ENCODE measurements at places on chromosomes 13 and 19.

- no peak for DNase-seq
These were observed 31.2 kb upstream of the RCBTB2 start for GRCh38 chr13:48564056-48564455.

DNA sequence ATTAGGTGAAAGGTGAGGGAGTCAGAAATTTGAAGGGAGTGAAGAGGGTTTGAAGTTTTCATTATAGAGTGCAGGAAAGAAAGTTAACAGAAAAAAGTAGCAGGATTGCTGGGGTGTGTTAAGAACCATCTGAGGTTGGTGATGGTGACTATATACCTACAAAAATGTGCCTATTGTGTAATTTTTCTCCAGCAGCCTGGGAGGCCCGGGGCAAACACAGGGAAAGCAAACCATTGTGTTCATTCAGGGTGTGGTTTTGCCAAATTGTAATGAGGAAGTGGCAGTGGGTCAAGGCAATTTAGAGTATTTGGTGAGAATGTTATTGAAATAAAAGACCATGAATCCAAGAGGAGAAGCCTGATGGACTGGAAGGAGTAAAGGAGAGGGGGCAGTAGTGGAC is 8.2 kb upstream of the SUCLA2 start:
- no peak for DNase-seq

DNA sequence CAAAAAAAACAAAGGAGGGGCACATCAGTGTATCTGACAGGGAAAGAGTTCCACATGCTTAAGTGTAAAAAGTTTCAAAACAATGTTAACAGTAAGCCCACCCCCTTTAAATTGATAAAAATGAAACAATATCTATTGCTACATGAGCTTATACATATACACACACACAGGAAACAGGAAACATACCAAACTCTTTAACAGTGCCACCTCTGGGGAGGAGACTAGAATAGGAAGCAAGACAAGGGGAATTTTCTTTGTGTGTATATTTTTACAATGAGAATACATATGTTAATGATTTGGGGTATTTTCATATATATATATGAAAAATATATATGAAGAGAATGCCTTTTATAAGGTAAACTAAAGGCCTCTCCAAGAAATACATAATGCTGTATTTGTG is 44.7 kb downstream of the TPT1 start:
- DNase-seq: no peak

- no peak for DNase-seq
These were observed 39.4 kb downstream of the UNC13A start for GRCh38 chr19:17648786-17649185.

- DNase-seq: no peak
These were observed 1.2 kb downstream of the AP3D1 start for GRCh38 chr19:2149980-2150793.

DNA sequence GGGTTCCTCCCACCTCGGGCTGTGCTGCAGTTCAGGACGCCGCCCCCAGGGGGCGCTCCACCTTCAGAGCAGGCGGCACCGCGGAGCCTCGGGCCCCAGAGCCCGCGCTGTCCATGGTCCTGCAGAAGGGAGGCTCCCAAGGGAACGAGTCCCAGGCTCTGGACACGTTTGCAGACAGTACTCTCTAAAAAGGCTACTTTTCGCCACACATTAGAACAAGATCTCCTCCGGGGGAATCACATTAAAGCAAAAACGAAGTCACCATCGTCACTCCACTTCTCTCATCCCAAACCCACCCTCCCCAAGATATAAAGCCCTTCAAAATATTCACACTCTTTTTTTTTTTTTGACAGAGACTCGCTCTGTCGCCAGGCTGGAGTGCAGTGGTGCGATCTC is 4.6 kb upstream of the SIGLEC10 start:
- DNase-seq: peak; percentile 79

- DNase-seq: no peak
These were observed 232.5 kb upstream of the SERP2 start for GRCh38 chr13:44140888-44141724.

DNA sequence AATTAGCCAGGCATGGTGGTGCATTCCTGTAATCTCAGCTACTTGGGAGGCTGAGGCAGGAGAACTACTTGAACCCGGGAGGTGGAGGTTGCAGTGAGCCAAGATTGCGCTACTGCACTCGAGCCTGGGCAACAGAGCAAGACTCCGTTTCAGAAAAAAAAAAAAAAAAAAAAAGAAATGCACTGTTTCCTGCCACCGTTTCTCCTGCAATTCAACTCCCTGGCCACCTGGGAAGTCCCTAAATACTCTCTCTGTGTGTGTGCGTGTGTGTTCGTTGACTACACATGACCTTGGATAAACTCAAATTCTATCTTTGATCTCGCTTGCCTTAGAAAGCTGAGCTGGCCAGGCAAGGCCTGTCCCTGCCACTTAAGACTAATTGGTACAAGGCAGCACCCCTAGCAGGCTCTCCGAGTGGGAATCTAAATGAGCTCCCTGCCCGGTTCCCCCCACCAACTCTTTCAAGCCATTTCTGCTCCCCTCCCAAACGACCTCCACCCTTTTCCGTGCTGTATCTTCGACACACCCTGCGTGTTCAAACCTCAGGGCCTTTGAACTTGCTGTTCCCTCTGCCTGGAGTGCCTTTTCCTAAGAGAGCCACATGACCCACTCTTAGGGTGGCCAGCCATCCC is 5.2 kb upstream of the BCAT2 start:
- DNase-seq: no peak

GRCh38 chr19:29402563-29402962 is 123.2 kb upstream of the VSTM2B start:
- no peak for DNase-seq

DNA sequence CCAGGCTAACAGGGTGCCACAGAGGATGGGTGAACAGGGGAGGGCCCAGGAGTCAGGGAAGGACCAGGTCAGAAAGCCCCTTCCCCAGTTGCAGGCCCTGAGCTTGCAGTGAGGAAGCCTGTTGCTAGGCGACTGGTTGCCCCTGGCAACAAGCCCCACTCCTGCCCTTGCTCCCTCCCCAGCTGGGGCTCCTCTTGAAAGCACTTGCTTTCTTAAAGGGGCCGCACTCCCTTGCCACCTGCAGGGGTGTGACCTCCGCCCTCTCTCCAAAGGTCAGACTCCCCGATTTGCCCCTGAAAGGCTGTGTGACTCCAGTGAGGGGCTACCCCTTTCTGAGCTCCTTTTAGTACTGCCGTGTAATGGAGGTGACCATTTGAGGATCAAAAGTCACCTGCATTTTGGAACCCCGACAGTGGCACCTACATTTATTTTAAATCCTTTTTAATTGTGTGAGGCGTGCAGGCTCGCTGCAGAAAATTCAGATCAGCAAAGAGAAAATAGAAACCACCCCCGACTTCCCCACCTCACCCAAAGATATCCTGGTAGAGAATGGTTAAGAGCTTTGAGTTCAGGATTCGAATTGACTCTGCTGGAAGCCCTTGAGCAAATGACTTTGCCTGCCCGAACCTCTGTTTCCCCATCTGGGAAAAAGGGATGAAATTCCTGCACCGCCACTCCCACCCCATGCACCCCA is 4.8 kb downstream of the FCHO1 start:
- no peak for DNase-seq

- peak; percentile 65 for DNase-seq
These were observed 11.9 kb downstream of the SELENOW start for GRCh38 chr19:47790398-47790814.

- no peak for DNase-seq
These were observed 7.3 kb downstream of the ADPRHL1 start for GRCh38 chr13:113445791-113446487.

GRCh38 chr13:45416516-45417128 is 1.6 kb downstream of the SLC25A30 start:
- DNase-seq: no peak

DNA sequence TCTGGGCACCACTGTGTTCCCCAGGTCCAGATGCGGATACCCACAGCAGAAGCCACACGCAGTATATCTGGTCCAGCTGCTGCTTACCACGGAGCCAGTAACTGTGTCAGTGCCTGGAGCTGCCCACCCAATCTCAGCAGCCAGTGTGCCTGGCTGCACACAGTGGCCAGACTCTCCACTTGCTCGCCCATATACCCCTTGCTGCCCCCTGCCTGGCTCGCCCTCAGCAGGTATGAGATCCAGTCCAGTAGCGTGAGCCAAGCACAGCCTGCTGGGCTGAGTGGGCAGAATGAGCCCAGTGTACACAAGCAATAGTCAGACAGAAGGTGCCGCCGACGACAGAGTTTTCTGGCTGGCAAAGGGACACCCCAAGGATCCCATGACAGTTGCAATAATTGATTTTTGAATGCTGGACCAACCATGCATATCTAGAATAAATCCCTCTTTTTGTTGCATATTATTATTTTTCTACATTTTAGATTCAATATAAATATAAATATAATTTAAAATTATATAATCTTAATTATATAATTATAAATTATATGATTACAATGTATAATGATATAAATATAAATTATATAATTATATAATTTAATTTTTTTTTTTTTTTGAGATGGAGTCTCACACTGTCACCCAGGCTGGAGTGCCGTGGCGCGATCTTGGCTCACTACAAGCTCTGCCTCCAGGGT is 918.8 kb upstream of the MIR17HG start:
- no peak for DNase-seq

DNA sequence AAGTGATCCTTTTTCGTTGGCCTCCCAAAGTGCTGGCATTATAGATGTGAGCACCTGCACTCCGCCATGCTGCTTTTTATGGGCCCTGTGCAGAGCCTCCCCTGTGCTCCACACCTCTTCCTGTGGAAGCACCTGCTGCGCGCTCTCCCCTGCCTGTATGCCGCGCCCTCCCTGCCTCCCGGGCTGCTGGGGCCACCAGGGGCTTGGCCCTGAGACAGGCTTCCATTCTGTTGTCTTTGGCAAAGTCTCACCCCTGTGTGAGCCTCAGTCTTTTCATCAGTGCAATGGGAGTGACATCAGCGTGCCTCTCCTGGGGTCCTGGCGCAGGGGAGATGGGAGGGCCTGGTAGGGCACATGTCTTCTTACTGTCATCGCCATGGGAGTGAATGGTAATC is 1.3 kb downstream of the FAM174C start:
- no peak for DNase-seq

DNA sequence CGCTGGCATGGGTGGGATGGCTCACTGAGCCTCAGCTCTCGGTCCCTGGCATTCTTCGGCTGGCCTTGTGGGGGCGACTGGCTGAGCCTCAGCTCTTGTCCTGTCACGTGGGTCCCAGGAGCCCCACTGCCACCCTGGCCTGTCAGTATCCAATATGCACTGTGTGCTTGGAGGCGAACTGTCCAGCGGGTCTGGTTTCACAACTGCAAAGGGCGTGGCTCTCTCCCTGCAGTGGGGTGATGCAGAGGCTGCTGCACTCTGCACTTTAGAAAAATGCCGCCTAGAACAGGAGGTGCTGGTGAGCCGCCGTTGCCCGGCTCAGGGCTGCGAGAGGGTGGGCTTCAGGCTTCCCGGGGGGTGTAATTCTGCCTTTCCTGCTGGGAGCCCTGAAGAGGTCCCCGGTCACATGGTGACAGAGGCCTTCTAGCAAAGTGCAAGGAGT is 17.0 kb upstream of the TMEM255B start:
- DNase-seq: no peak

- DNase-seq: no peak
These were observed 549.6 kb downstream of the FGF9 start for GRCh38 chr13:22220151-22221135.

GRCh38 chr19:14089662-14090508 is 666 bp downstream of the SAMD1 start:
- DNase-seq: peak; percentile 24

- no peak for DNase-seq
These were observed 65.5 kb upstream of the FAM216B start for GRCh38 chr13:42715909-42716308.

DNA sequence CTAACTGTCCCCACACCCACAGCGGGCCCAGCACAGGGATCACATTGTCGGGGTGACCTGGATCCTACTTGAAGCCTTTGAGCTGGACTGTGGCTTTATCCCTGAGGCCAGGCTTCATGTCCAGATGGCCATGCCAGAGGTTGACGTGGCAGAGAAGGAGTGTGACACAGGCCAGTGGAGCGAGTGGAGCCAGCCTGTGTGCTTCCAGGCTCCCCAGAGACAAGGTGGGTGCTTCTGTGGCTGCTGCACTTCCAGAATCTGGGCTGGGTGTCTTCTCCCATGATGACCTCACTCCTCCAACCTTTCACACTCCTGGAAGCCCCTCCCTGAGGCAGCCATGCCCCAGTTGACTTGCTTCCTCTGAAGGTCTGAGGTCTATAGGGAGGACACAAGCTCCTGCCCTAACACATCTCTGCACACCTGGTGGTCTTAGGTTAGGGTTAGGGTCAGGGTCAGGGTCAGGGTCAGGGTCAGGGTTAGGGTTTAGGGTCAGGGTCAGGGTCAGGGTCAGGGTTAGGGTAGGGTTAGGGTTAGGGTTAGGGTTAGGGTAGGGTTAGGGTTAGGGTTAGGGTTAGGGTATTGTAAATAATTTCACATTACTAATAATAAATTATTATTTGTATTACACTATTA is 13.1 kb upstream of the MZF1 start:
- DNase-seq: no peak

DNA sequence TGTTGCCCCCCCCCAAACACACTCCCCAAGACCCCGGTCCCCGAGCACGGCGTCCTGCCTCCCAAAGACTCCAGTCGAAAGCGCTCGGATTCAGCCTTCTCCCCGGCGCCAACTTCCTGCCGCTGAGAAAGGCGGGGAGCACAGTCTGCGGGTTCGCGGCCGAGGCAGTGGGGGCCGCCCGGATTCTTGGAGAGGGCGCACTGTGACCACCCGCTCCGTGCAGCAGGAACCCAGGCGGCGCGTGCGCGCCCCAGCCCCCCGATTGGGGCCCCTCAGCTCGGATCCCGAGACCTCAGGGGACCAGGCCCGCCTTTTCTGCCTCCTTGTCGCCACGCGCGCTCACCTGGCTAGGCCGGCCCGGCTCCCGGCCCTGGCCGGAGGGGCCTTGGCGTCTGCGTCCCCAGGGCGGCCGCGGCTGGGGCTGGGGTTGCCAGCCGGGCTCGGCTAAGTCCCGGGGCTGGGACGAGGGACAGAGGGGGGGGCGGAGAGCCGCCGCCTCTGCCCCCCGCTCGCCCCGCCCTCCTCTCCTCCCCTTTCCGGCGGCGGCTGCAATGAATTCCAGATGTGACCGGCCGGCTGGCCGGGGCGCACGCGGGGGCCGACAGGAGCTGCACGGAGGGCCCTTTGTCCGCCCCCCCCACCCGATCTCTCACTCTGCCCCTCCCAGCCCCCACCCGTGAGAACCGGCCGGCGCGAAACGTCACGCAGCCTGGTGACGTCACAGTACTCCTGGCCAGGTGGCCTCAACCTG is at the start of gene S1PR2:
Gene S1PR2 (minus strand): TSS at position 471 of the 751 bp plus-strand sequence. CDS start 6,426 bp downstream, outside the sequence.
- DNase-seq: peak; percentile 44

DNA sequence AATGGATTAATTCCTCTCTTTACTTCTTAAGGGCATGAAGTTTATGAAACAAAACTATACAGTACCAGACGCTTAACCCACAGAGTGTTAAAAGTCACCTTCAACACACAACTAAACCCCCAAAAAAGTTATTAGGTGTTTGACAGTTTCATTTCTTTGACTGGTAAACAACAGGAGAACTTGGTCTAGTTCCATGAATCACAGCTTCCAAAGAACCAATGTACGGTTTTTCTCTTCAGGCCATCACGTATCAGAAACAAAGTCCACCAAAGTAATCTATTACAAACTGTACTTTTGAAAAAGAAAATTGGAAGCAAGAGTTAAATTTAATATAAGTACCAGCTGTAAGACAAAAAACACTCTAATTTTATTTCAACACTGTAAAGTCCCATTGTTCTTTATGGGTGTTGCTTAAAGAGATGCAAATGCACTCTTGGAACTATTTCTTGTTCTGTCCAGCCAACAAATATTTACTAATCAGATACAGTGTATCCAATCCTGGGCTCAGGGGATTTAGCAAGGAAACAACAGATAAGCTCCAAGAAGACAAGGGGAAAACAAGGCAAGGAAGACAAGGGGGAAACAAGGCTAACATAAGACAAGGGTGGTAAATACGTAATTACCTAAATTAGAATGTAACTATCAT is 149.2 kb downstream of the ABCC4 start:
- DNase-seq: no peak
